Natural killer cell (primary cell): ENCODE measurements at places on chromosomes 5 and 9. TPM values are rescaled to one million over a fixed set of nuclear protein-coding genes. Genes with fewer than 3 reads are reported as not detected.

The PCDH1 gene
- total RNA-seq = 39.2 TPM

The FBXO10 gene
- total RNA-seq = 2.1 TPM

The FRMD3 gene
- total RNA-seq = 2.4 TPM

The DYNC2I2 gene
- 5.5 TPM for total RNA-seq

The ARHGEF28 gene
- 5.8 TPM for total RNA-seq
